ENCODE measurements at places on chromosomes 2 and 18.

DNA sequence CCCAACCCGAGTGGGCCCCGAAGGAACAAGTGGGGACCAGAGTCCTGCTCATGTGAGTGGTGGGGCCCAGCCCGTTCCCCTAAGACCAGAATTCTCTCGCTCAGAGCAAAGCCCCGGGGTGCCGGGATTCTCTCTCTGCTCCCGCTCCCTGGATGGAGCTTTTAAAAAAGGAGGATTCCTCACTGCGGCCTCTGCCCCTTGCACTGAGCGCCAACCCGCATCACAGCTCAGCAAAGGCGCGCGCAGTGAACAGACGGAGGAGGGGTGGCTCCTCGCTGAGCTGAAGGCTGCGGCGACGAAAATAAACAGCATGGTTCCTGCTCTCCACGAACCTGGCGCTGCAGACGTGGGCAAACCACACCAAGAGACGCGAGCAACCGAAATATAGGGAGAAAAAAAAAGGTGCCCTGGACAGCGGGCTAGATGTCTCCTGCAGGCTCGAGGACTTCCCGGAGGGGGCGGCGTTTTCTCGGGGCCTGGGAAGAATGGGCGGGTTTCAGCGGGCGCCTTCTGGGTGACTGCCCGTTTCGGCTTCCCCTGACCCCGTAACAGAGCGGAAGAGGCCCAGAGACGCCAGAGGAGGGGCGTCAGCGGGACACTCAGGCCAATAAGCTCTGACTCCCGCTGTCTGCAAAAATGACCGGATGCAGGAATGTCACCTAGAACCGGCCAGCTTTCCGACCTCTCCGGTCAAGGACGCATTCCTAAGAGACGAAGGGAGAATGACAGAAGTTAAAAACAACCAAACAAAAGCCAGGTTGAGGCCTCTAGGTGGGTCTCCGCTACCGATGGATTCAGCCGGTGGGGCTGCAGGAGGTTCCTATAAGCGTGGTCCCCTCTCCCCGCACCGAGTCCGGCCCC lies 819 bp upstream of the KLF11 start:
- DNase-seq, result peak; percentile 34

DNA sequence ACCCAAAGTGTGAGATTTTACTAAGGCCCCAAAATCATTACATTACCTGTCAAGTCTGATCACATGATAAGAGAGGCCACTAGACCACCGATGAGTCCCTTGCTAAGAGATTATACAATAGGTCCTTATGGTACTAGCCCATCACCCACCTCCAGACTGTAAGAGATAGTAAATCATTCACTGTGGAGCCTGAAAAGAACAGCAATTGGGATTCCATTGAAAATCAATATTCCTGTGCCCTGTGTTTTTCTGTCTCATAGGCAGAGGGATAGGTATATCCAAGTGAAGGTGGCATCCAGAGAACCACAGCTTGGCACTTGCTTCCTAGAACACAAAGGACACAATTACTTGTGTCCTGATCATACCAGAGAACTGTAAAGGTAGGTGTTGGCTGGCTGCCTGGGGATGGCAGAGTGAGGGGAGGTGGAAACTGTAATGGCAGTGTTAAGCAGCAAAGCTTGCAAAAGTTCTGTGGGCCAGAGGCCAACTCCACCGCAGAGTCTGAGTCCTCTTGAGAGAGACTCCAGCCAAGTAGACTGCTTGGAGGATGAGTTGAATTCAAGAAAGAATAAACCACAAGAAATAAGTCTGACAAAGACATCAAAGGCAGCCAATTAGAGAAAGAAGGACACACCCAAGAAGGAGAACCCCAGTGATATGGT lies 102.0 kb upstream of the PIEZO2 start:
- DNase-seq, result no peak

- DNase-seq, result no peak
Measured at GRCh38 chr2:237882510-237883481, 23.4 kb downstream of the RAMP1 start.

- no peak for DNase-seq
Measured at GRCh38 chr2:1166976-1167375, 216.3 kb downstream of the SNTG2 start.

- DNase-seq, result peak; percentile 87
Measured at GRCh38 chr2:121530212-121530705, 421 bp upstream of the RNU4ATAC start.

DNA sequence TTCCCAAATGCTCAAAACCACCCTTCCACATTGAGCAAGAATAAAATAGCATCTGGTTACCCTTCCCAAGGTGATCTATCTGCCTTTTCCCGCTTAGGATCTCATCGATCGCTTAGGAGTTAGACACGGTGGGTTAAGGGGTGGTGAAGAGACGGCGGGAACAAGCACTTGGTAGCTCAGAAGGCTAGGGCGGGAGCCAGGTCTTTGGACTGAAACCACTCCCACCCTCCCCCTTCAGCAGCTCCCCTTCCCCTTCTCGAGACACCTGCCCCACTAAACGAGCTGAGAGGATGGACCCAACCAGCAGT lies 513 bp downstream of the THOC1 start:
- no peak for DNase-seq

- DNase-seq, result no peak
Measured at GRCh38 chr2:214865400-214865799, 55.9 kb upstream of the BARD1 start.

DNA sequence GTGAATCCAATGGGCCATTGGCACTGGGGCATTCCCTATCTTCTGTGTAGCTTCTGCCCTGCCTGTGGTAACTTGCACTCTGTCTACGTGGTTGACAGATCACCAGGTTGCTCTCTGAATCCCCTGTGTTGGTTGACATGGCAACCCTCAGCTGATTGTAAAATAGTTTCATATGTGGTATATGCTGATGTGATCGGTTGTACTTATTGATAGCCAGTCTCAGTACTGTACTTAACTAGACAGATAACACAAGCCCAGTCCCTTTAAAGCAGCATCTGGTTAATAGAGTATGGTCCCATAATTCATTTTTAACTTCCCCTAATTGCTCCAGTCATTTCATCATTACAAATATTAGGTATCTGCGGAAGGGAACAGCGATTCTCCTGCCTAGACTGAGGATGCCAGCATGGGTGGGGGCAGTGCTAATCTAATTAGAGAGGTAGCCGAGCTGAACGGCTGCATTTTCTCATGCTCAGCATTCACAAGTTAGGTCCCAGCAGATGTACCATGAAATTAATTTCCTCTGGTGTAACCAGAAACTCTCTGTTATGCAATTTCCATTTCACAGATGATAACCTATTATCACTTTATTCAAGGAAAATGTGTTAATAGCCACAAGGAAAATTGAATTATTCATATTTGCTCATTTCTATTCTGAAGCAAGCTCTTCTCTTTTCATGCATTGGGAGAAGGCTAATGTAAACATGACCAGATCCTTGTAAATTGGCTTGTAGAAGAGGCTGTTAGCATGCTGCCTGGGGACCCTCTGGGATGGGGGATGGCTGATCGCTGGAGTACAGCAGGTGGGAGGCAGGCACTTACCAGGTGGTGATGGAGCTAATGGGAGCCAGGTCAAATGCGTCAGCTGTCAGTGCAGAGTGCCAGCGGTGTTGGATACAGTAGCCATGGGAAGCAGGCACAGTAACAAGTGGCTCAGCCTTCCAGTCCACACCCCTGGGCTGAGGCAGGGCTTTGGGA lies 608.3 kb downstream of the GALR1 start:
- DNase-seq, result no peak

GRCh38 chr18:56109757-56110156 lies 521.8 kb upstream of the TCF4 start:
- no peak for DNase-seq

GRCh38 chr2:24365051-24365450 lies 4.7 kb upstream of the ITSN2 start:
- DNase-seq, result no peak

DNA sequence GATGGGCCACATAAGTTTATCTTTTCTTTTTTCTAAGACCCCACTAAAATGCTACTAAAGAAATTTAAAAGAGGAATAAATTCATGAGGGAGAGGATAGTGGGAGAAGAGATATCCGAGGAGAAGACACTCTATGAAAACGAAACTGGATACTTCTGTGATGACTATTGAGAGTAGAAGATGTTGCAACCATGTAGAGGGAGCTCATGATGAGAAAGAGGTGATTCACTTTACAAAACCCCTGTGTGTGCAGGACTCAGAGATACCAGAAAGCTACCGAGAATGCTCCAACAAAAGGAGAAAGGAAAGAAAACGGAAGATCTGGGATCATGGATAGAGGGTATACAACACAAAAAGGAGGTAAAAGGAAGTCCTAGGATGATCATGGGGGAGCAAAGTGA lies 34.9 kb downstream of the SLC38A11 start:
- DNase-seq, result no peak

- DNase-seq, result no peak
Measured at GRCh38 chr2:118148809-118149208, 60.5 kb downstream of the INSIG2 start.

DNA sequence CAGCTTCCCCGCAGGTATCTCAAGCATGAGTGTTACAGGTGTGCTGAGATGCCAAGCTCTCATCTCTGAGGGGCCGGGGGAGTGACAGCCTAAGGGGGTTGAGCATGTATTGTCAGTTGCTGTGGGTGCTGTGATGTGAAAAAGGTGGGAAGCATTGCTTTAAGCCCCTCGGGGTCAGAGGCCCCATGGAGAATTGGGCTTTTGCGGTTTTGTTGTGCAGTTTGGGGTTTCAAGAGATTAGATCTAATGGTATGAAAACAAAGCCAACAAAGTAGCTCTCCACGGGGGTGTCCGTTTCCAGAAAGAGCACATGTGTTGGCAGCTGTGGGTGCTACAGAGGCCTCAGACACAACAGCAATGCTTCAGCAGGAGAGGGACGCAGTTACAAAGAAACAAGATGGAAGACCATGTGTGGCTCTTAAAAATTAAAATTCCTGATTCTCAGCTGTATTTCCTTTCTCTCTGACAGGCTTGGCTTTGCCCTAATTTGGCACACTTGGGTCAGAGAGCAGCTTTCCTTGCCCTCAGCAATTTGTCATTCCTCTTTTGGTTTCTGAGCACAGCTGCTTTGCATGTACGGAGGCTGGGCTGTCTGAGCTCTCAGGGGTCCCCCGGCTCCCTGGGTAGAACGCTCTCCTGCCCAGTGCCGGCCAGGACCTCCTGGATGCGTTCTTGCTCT lies 69.9 kb downstream of the TMEM247 start:
- no peak for DNase-seq

DNA sequence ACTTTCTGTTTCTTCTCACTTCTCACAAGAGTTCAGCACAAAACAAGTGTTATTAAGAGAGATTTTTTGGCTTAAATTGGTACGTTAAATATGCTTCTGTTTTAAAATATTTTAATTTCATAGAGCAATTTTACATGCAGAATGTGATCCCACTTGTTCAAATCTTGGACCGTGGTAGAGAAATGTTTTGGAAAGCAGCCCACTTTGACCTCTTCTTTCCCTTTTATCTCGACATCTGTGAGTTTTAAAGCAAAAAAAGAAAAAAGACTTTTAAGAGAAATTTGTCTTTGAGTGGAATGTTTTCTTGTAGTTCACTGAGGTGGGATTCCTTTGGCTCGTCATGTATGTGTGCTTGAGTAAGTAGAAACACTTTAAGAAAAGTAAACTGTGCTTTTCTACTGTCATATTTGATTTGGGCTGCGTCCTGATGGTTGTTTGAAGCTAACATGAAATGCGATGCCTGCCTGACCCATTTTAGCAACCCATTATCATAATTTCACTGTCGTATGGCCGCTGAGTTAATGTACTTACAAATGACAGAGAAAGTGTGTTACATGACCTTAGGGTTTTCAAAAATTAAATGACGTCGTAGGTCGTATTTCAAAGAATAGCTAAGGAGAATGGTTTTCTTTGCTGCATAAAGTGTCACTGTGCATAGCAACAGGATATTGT lies 54.5 kb downstream of the TSHZ1 start:
- no peak for DNase-seq

DNA sequence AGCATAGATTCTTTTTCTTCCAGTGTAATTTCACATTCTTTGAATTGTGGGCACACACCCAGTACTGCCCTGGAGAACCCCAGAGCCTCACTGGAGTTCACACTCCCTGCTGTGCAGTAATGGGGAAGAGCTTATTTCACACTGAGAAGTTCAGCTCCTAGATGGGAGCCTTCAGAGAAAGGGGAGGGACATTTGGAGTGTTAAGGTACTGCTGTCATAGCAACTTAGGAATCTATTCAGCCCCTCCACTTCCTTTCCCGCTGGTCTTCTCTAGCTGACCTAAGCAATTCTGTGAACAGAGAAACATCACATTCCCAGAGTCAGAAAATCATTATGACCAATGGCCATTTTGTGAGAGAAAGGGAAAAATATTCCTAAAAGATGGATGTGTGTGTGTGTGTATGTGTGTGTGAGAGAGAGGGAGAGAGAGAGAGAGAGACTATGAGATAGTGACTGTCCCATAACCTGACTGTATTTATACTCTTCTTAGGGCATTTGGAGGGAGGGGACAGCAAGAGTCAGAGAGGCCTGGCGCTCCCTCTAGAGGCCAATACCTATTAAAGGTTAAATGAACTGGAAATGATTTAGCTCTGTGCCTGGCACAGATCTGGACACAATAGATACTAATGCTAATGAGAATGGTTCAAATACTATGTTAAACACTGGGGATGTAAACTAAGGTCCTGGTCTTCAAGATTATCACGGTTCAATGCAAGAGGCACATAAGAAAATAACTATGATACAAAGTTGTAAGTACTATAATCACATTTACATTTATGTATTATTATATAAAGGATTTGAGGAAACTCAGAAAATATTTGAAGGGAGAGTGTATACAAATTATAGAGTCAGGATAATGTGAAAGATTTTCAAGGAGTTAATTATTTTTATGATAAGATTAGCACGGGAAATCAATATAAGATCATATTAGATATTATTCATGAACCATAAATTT lies 41.5 kb upstream of the RPE start:
- DNase-seq, result peak; percentile 40

DNA sequence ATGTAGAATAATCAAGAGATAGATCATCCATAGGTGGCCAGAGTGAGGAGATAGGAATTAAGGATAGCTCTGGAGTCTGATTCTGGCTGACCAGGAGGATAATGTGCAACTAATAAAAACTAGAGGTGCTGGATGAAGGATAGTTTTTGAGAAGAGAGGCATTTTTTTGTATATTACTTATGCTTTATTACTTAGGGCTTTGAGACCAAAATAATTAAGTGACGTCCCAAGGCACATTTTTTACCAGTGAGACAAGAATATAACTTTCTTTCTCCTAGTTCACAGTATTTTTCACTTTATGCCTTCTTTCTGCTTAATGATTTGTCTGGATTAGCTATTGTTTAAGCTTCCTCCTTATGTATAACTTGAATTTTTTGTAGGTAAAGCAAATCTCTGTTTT lies 756.6 kb downstream of the TSN start:
- no peak for DNase-seq

GRCh38 chr2:10525573-10526265 lies 77.6 kb upstream of the ODC1 start:
- DNase-seq, result no peak

- DNase-seq, result no peak
Measured at GRCh38 chr18:8463791-8464190, 145.4 kb upstream of the RAB12 start.

DNA sequence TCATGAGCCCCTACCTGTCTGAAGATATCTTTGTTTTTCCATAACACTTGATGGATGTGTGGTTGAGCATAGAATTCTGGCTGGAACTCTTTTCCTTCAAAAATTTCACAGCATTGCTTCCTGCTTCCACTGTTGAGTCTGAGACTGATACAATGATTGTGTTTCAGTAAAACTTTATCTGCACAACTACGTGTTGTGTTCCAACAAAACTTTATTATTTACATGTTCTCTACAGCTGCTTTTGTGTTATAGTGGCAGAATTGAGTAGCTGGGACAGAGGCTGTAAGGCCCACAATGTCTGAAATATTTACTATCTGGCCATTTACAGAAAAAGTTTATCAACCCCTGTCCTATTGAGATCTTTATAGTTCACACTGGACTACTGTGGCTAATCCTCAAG lies 275.3 kb downstream of the PHLPP1 start:
- DNase-seq, result no peak

- DNase-seq, result peak; percentile 33
Measured at GRCh38 chr2:219560037-219560892, 11.1 kb downstream of the OBSL1 start.

Data from stimulated activated CD4-positive, alpha-beta T cell treated with anti-CD3 and anti-CD28 coated beads, Interleukin-2, amount 100 ng/mL, for 24 hours (primary cell).